ENCODE measurements at places on chromosomes 7 and 10.

DNA sequence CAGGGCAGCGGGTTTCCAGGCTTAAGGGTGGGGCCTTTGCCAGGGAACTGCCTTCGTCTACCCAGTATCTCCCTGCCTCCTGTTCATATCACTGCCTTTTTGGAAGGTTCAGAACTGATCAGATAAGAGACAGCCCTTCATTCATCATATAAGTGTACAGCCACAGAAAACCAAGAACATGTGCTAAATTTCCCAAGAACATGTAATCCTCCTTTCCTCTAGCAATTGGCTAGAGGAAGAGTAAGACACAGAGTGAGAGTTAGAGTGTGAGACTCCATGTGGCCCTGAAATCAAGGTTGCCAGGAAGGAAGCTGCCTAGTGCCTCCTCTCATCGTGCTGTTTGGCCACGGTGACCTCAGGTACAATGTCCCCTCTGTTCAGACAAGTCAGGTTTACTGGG, 770.9 kb downstream of the TNS3 start:
- no peak for DNase-seq

GRCh38 chr7:98365863-98366561, 34.9 kb downstream of the BAIAP2L1 start:
- DNase-seq = no peak

DNA sequence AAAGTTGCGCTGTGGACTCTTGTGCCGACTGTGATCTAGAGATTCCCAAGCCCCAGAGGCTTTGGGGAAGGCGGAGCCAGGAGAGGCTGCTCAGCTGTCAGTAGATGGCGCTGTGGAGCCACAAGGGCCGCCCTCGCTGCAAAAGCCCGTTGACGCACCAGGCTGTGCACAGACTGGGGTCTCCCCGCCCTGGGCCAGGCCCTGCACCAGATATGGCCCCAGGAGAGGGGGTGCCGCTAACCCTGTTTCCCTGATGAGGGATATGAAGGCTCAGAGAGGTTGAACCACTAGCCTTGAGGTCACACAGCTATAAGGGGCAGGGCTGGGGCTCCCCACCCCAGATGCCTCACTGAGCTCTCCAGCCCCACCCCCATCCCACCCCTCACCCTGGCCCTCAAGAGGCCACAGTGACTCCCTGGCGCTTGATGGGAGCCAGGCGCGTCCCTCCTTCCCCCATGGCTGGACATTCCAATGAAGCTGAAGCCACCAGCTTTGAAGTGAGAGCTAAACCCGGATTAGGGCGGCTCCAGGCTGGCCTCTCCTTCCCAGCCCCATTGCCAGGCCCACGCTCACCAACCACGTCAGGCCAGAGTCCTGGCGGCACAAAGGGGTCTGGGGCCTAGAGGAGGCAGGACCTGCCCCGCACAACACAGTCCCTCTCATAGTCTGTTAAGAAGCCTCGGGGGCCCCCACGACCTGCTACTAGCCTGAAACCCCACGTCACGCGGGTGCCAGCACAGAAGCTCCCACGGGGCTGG, 26.4 kb downstream of the MYL10 start:
- DNase-seq = peak; percentile 50

GRCh38 chr7:99531354-99531765, 20.6 kb downstream of the FAM200A start:
- DNase-seq = no peak

DNA sequence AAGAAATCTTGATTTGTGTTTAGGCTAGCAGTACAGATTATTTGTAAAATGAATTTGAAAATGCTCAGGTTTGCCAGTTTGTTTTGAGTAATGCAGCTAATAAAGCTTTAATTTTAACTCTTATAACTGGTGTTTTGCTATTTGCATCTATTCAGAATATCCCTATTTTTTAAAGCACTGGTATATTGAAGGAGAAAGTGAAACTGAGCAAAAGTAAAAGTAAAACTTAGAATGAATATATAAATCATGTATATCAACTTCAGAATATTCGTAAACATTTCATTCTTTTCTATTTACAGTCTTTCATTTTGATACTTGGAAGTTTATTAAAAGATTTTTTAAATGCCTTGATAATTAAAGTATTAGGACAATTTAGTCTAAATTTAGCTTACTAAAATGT, 26.2 kb downstream of the TASOR2 start:
- DNase-seq = no peak

GRCh38 chr7:30476459-30477145, 2.0 kb downstream of the NOD1 start:
- DNase-seq = no peak

GRCh38 chr7:132420527-132420926, 155.7 kb downstream of the PLXNA4 start:
- DNase-seq = no peak

GRCh38 chr7:150737265-150738055, at the start of gene GIMAP5:
TSS of gene GIMAP5 (plus strand) at chr7:150737418. CDS start at chr7:150740885, 3,467 bp downstream.
- DNase-seq = no peak

DNA sequence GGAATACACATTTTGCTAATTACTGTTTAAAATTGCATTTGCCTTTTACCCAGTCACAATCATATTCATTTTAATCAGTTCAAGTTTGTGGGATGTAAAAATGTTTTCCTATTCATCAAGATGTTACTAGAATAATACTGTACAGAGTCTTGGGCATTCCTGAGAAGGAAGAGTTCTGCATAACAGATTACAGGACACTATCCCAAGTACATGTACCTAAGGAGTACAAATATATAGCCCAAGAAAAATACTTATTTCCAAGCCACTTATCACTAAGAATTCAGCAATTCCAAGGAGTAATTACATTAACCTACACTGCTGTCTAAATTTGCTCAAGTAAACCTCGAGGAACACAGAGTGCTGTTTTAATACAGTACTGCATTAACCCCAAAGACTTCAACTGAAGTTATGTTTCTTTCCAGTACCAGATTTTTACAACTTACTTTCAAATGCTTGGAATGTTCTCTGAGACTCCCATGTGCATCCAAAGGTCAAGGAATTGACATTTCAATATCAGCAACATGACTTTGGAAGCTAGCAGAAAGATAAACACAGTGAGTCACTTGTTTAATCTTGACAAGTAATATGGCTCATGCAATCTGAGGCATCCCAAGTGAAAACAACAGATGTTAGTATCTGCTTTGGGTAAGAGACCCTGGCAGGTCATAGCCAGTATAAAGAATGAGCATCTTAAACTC, 125.4 kb upstream of the BET1 start:
- no peak for DNase-seq

DNA sequence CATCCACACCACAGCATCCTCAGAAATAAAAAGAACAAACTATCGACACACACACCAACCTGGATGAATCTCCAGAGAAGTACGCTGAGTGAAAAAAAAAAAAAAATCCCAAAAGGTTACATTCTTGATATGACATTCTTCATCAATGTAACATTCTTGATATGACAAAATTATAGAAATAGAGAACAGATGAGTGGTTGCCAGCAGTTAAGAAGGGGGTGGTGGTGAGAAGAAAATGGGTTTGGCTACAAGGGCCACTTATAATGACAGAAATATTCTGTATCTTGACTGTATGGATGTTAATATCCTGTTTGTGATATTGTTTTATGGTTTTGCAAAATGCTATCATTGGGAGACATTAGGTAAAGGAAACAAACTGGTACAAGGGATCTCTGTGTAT, 36.9 kb downstream of the VSTM4 start:
- DNase-seq = no peak

- DNase-seq = no peak
Measured at GRCh38 chr10:132142396-132143161, 44.2 kb upstream of the DPYSL4 start.
